ENCODE measurements at places on chromosomes 1 and 21.
A peak's percentile ranks its signal among the peaks of the same experiment; 100 is the strongest.

DNA sequence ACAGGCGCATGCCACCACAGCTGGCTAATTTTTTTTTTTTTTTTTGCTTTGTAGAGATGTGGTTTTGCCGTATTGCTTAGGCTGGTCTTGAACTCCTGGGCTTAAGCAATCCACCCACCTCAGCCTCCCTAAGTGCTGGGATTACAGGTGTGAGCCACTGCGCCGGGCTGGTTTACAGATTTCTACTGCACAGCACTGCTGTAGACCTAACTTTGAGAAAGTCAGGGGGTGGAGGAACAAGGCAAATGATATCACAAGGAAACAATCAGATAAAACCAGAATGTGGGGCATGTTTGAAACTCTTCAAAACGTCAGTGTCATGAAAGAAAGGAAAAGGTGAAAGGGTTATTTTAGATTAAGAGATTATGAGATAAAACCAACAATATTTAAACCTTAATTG is 45.3 kb downstream of the URB2 start:
- DNase-seq = no peak

GRCh38 chr1:177171536-177172123 is 872 bp downstream of the BRINP2 start:
- no peak for DNase-seq

DNA sequence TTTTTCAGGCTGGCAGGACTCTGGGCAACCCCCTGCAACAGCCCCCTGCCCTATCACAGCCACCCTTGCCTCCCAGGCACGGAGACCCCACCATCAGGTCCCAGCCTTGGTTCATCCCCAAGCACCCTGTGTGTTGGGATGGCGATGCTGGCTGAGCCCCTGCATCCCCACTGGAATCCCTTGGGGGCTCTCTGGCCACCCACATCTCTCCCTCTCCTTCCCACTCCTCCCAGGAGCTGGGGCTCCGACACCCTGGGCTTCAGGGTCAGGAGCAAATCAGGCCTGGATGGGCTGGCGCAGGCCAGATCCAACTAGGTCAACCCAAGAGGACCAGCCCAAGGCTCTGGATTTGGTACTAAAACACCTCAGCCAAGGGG is 25.9 kb downstream of the COL6A1 start:
- DNase-seq = no peak

GRCh38 chr1:147771226-147772125 is 11.1 kb upstream of the GJA5 start:
- no peak for DNase-seq

DNA sequence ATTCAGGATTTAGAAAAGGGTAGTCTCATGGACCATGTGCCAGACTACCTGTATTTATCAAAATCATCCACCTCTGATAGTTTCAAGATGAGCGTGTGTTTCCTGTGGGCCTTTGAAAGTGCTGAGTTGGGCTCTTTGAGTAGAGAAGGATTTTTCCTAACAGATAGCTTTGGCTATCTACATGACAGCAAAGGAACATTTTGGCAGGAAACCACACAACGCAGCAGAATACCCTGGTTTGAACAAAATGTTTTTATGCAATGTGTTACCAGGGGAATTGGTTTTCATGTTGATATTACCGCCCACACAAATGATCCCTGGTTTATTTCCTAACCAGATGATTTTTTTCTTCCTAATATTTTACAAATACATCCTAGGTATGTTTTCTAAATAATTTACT is 431.4 kb downstream of the NEGR1 start:
- no peak for DNase-seq

GRCh38 chr21:31554511-31555022 is 104.9 kb upstream of the SOD1 start:
- DNase-seq = no peak

GRCh38 chr1:66393586-66394287 is 140.2 kb upstream of the SGIP1 start:
- no peak for DNase-seq

- no peak for DNase-seq
These were observed 42.2 kb downstream of the OLIG1 start for GRCh38 chr21:33112151-33112550.

- no peak for DNase-seq
These were observed 2.4 kb downstream of the LIX1L start for GRCh38 chr1:145955436-145955835.

GRCh38 chr1:100699744-100700143 is 19.8 kb upstream of the VCAM1 start:
- no peak for DNase-seq

DNA sequence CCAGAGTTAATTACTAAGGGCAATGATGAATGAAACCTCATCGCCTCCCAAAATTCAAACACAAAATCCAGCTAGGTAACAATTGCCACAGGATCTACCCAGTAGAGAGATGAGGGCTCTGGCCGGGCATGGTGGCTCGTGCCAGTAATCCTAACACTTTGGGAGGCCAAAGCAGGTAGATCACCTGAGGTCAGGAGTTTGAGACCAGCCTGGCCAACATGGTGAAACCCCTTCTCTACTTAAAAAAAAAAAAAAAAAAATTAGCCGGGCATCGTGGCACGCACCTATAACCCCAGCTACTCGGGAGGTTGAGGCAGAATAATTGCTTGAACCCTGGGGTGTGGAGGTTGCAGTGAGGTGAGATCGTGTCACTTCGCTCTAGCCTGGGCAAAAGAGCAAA is 15.8 kb downstream of the CD2 start:
- DNase-seq = no peak

- DNase-seq = no peak
These were observed 51.5 kb downstream of the MAP3K7CL start for GRCh38 chr21:29181799-29182470.

- no peak for DNase-seq
These were observed 76.8 kb upstream of the IVNS1ABP start for GRCh38 chr1:185393815-185394214.

- no peak for DNase-seq
These were observed 77.7 kb downstream of the KIRREL1 start for GRCh38 chr1:158071138-158071537.

- DNase-seq = no peak
These were observed 39.6 kb downstream of the LDLRAD2 start for GRCh38 chr1:21851430-21852250.

DNA sequence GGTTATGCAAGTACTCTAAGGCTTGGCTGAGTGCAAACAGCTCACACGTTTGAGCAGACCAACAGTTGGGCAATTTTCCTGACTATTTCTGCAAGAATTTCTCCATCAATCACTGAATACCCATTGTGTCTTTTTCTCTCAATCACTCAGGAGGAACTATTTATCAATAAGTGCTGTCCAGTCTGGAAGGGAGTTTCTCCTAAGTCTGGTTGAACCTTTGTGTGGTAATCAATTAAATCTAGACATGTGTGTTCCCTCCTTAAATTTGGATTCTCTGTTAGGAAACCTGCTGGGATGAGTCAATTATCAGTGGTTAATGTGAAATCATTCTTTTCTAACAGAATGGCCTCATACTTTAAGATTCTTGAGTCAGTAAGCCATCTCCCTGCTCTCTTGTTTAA is 6.8 kb upstream of the AADACL3 start:
- DNase-seq = no peak

DNA sequence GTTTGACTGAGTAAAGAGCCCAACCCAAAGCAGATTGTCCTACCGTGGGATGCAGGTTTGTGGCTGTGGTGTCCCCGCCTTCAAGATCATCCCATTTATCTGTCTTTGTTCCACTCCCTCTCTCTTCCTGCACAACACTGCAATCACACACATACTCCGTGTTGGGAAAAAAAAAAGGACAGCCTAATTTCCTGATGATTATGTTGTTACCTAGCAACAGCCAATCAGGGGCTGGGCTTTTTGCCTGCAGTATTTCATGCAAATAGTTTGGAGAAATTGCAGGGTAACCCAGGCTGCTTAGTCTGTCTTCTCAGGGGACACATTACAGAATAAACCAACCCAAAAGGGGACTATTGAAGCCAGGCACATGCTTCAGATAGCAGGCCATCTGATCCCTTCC is 38.3 kb downstream of the PHC2 start:
- no peak for DNase-seq

GRCh38 chr1:119794876-119795240 is 16.4 kb downstream of the REG4 start:
- DNase-seq = no peak

GRCh38 chr1:2395245-2395644 is 3.6 kb downstream of the RER1 start:
- DNase-seq = no peak

DNA sequence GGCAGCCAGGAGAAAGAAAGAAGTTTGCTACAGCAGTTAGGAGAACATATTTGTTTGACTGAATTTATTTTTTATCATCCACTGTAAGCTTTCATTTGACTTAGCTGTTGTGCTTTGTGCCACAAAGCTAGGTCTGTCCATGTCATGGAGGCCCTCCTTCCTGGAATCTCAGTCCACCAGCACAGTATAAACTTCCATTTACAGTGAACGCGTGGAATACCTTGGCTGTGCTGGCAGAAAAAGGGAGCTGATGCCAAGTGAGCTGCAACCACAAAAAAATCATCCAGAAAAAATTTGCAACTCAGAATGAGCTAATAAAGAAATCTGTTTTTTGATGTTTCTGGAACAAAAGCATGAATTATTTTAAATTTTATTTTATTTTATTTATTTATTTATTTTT is 72.6 kb downstream of the ATP6V1G3 start:
- no peak for DNase-seq

GRCh38 chr21:15644489-15644888 is 85.3 kb upstream of the USP25 start:
- no peak for DNase-seq

- DNase-seq = no peak
These were observed 48.8 kb downstream of the LAMC2 start for GRCh38 chr1:183234660-183235476.

DNA sequence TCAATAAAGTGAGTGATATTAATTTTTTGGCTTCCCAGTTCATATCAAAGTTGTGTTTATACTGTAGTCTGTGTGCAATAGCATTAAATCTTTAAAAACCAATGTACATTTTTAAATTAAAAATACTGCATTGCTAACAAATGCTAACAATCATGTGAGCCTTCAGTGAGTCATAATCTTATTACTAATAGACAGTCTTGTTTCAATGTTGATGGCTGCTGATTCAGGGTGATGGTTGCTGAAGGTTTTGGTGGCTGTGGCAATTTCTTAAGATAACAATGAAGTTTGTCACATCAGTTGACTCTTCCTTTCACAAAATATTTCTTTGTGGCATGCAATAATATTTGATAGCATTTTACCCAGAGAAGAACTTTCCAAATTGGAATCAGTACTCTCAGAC is 109.0 kb downstream of the ZMYM4 start:
- no peak for DNase-seq

- DNase-seq = no peak
These were observed 20.9 kb downstream of the GADD45A start for GRCh38 chr1:67705735-67706453.

DNA sequence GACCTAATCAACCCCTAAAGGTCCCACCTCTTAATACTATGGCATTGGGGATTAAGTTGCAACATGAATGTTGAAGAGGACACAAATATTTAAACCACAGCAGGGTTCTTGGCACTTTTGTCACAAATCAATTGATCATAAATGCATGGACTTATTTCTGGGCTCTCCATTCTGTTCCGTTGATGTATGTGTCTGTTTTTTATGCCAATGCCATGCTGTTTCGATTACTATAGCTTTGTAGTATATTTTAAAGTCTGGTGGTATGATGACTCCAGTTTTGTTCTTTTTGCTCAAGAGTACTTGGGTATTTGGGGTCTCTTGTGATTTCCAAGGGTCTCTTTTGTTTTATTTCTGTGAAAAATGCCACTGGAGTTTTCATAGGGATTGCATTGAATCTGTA is 34.7 kb upstream of the PLA2G2A start:
- no peak for DNase-seq

GRCh38 chr1:235367000-235367908 is at the start of gene TBCE:
TBCE (plus strand) TSS chr1:235367427; CDS start chr1:235380050, 12,623 bp downstream.
- DNase-seq = peak; percentile 61

- DNase-seq = peak; percentile 85
These were observed 10.5 kb downstream of the ATP5IF1 start for GRCh38 chr1:28246427-28246832.

- no peak for DNase-seq
These were observed 324.0 kb upstream of the GREM2 start for GRCh38 chr1:240935920-240936319.

- DNase-seq = no peak
These were observed 597.6 kb downstream of the ADGRL2 start for GRCh38 chr1:82398357-82398756.

DNA sequence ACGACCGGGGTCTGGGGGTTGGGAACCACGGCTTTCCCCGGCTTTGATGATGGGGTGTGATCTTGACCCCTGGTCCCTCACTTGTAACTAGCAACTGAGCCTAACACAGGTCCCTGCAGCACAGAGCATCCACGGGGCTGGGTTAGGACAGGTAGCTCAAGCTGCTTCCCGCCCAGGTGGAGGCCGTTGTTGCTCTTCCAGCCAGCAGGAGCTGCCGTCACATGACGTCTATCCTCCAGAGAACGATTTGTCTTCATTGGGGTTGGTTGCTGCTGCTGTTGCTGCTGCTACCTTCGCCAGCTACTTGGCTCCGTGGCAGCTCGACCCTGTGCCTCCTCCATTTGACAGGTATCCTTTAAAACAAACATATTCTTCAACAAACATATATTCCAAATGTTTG is 74.3 kb upstream of the ADAR start:
- no peak for DNase-seq

GRCh38 chr1:213783893-213784292 is 203.9 kb upstream of the PROX1 start:
- peak; percentile 39 for DNase-seq

DNA sequence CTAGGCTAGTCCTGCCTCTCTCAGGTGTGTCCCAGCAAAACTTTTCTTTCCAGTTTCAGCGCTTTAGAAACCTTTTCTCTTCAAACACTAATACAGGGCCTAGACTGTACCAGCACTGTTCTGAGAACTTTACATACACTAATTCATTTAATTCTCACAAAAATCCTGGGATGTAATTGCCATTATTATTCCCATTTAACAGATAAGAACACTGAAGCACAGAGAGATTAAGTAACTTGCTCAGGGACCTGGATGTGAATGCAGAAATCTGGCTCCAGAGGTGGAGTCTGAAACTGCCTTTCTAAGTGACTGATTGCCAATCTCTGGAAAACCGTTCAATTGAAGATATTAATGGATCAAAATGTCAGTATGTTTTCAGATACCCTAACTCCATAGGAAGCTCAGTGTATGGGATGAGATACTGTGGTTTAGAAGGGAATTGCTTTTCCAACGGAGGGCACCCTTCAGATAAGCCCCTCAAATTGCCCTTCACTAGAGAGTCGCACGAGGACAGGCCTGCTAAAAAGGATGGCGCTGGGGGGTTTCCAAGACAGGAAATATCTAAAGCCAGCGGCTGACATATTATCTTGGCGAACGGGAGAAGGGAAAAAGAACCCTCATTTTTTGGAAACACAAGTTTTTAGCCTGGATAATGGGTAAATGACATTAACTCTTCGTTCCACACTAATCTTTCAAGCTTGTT is 698 bp upstream of the UCK2 start:
- DNase-seq = no peak

- DNase-seq = no peak
These were observed 15.4 kb downstream of the ZP4 start for GRCh38 chr1:237875291-237875690.

- no peak for DNase-seq
These were observed 228.2 kb upstream of the PROX1 start for GRCh38 chr1:213759359-213760181.

All from naive thymus-derived CD4-positive, alpha-beta T cell (primary cell).